ENCODE measurements at places on chromosomes 4 and X.

DNA sequence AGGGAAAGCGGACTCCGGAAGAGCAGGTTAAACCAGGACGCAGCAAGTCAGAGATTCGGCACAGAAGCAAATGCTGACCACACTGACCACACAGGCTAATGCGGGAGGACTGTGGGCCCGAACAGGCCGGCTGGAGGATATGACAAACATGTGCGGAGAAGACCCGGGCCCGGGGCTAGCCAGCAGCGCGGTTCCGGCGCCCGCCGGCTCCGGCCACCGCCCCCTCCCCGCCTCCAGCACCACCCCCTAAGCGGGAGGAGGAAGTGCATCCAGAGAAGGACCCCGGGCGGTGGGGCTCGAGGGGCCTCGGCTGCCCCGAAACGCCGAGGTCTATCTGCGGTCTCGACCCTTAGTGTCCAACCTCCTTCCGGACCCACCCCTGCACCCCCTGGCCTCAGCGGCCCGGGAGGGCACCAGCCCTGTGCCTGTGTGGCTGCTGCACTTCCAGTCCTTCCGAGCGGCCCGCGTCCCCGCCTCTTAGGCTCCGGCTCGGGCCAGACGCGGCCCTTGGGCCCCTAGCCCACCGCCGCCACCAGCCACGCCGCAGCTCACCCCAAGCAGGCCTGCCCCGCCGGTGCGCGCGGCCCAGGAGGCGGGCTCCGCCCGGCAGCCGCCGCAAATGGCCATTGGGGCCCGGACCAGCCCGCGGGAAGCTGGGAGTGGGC is 2.1 kb downstream of the ELOVL6 start:
- peak; percentile 21 for DNase-seq

GRCh38 chrX:84709987-84710386 is 207.7 kb upstream of the HDX start:
- no peak for DNase-seq

- DNase-seq = no peak
These were observed 56.7 kb downstream of the PROM1 start for GRCh38 chr4:16027114-16027513.

DNA sequence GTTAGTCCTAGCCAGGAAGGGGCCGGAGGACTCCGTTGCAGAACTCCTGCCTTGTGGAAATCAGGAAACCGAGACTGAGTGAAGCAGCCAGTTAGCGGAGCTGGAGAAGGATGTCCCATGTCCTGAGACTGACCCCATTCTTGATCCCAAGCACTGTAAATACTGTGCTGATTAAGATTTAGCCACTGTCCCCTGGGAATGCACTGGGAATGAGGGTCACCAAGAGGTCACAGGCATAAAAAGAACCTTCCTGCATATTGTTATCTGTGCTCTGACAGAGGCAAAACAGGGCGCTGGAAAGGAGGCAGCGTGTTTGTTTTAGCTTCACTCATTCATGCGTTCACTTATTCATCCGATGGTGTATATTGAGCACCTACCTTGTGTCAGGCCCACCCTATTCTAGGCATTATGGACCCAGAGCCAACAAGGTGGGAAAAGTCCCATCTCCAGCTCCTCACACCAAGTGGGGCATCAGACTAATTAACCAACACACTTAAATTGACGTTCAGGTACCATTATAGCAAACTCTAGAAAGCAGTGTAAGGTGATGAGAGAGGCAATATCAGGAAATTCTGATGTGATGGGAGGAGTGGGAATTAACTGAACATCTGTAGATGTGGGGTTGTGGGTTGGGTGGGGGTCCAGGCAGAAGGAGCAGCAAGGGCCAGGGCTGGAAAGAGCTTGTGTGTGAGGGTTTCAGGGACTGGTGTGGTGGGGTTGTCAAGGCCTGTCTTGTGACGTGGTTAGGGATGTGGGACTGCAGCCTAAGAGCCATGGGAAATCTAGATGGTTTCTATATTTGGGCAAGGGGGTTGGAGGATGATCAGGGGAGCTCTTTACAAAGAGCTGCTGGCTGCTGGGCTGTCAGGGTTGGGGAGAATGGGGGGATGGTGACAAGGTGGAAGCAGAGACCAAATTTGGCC is 10.6 kb upstream of the SLC2A9 start:
- DNase-seq = no peak

DNA sequence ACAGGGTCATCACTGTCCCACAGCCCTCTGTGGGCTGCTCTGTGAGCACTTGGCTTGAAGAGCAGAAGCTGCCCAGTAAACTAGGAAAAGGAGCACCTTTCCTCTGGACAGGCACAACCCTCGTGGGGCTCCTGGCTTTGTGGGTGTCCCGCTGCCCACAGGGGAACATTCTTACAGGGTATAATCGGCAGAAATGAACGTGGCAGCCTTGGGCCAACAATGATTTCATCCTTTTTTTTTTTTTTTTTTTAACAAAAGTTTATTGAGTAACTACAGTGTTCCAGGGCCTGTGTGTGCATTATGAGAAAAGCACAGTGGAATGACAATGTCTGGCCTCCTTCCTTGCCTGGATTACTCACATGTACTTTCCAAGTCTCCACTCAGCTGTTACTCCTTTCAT is 197.2 kb downstream of the PDGFC start:
- no peak for DNase-seq

DNA sequence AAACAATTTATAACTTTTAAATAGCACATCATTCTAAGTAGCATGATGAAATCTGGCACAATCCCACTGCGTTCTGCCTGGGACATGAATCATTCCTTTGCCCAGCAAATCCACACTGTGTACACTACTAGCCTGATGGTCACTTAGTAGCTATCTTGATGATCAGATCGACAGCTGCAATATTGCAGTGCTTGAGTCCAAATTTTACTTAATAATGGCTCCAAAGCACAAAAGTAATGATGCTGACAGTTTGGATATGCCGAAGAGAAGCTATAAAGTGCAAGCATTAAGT is 86.6 kb upstream of the NPNT start:
- no peak for DNase-seq

GRCh38 chr4:21768349-21769310 is 179.9 kb downstream of the KCNIP4 start:
- DNase-seq = no peak

DNA sequence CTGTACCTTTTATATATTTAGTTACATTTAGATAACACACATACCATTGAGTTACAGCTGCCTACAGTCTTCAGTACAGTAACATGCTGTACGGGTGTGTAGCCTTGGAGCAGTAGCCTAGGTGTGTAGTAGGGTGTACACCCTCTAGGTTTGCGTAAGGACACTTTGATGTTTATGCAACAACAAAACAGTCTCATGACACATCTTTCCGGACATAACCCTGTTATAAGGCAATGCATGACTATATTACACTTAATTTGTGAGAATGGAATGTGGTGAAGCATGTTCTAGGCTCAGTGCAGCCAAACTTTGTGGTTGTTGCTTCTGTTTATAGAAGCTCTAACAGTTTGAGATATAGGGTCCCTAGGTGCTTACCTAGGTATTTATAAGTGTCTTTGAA is 65.4 kb downstream of the SPRY1 start:
- no peak for DNase-seq

- no peak for DNase-seq
These were observed 175.2 kb downstream of the IL13RA2 start for GRCh38 chrX:114842181-114842580.

Measured in T-cell (primary cell).